ENCODE measurements at places on chromosomes 3 and 15.

DNA sequence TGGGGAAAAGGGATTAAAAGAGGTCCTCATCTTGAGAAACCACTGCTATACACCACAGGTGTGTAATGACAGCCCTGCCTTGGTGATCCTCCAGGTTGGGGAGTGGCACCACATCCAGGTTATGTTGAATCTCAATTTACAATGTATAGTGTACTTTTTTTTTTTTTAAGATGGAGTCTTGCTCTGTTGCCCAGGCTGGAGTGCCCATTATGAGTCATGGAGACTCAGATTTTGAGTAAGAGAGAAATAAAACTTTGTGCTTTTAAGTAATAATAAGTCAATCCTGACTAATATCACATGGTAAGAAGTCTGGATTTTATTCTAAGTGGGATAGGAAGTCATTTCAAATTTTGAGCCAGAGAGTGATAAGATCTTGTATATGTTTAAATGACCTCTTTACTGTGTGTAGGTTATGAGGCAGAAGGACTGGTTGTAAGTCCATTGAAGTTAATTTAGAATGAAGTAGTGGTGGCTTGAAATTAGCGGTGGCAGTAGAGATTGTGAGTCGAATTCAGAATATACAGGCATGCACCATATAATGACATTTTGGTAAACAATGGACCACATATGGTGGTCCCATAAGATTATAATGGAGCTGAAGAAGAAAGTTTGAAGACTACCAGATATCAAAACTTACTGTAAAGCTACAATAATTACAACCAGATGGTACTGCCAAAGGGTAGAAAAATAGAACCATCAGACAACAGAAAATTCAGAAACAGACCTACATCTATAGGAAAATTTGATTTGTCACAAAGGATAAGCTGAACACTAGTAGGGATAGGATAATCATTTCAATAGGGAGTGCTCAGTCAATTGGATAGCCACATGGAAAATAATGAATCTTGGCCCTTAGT lies 20.7 kb downstream of the POPDC2 start:
- no peak for DNase-seq

GRCh38 chr3:63462732-63463131 lies 184.6 kb downstream of the SYNPR start:
- DNase-seq: no peak

DNA sequence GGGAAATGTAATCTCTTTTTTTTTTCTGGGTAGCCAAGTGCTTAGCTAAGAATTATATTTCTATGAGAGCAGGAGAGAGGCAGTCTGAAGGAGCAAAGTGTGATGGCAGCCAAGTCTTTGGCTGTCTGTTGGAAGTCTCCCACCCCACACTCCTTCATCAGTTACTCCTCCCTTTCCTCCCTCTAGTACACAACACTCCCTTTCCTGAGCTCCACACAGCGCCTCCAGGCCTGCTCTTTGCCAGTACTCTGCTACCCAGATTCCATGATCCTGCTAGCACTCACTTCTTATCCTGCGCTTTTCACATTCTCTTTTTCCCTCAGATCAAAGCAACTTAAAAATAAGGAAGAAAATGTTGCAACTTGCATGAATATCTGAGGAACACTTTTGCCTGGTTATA lies 37.4 kb upstream of the SNRK start:
- no peak for DNase-seq

DNA sequence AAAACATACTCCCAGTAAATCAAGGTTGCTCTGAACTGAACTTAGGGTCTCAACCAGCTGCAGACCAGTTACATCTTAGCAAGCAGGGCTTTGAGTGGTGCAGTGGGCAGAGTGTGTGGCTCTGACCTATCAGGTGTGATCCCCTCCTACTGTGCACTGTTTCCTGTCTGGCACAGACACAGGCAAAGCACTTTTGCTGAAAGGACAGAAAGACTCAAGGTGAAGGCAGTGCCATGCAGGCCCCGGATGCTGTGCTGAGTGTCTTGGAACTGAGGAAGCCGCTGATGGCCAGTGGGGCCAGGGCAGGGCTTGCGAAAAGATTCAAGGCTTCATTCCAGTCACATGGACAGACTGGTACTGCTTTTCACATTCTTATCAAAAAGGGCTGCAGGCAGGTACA lies 85.2 kb downstream of the CACNA1D start:
- DNase-seq: no peak

- DNase-seq: peak; percentile 29
These were observed 130.3 kb downstream of the CHDH start for GRCh38 chr3:53715815-53716483.

GRCh38 chr3:130663092-130663491 lies 83.5 kb downstream of the PIK3R4 start:
- DNase-seq: no peak

- DNase-seq: no peak
These were observed 78.0 kb upstream of the SLC6A6 start for GRCh38 chr3:14324224-14324944.

GRCh38 chr15:68057034-68057433 lies 2.9 kb downstream of the PIAS1 start:
- no peak for DNase-seq

GRCh38 chr3:128674161-128674784 lies 23.7 kb upstream of the RPN1 start:
- DNase-seq: no peak

- DNase-seq: no peak
These were observed 159.0 kb upstream of the TSC22D2 start for GRCh38 chr3:150248888-150249681.

GRCh38 chr3:150038830-150039229 lies 68.1 kb upstream of the PFN2 start:
- no peak for DNase-seq

- no peak for DNase-seq
These were observed 148.9 kb upstream of the PEX5L start for GRCh38 chr3:180185650-180186049.

DNA sequence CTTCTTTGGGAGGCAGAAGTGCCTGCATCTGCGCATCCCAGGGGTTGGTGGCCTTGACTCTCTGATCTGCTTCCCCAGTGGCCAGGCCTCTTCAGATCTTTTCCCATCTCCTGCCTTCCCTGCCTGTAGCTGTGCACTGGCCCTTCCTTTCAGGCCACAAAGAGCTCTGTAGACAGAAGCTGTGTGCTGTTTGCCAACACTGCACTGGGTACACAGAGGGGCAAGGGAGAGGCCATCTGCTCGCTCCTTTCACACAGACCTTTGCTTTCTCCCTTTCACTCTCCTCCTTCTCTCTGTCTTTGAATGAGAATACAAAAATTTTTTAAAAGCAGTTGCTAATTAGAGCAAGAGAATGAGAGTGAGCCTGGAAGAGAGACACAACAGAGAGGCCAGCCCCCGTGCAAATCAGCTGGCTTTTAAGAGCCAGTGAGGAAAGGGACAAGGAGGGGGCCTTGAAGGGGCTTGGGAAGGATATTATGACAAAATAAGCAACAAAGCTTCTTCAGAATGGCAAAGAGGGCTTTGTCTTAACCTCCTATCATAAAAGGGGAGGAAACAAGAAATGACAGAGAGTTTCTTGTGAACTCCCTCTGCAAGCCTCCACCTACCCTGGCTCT lies 170.9 kb downstream of the EPHB1 start:
- peak; percentile 12 for DNase-seq

DNA sequence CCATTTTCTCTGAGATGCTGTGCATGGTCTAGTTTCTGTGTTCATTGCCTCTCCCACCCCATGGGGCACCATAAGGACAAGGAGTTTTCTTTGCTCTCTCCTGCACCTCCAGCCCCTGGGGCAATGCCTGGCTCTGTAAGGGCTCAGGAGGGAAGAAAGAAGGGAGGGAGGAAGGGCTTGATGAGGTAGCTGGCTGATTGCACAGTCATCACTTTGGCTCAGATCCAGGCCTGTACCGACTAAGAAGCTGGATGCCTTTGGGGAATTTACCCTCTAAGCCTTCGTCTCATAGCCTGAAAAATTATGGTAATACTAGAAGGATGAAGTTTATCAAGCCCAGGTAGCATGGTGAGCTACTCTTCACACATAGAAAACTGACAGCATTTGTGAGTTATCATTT lies 382.9 kb downstream of the GABRG3 start:
- DNase-seq: no peak

GRCh38 chr3:112682361-112682760 lies 41.4 kb upstream of the CCDC80 start:
- no peak for DNase-seq

- DNase-seq: no peak
These were observed 277.1 kb downstream of the SUCLG2 start for GRCh38 chr3:67377299-67377698.

DNA sequence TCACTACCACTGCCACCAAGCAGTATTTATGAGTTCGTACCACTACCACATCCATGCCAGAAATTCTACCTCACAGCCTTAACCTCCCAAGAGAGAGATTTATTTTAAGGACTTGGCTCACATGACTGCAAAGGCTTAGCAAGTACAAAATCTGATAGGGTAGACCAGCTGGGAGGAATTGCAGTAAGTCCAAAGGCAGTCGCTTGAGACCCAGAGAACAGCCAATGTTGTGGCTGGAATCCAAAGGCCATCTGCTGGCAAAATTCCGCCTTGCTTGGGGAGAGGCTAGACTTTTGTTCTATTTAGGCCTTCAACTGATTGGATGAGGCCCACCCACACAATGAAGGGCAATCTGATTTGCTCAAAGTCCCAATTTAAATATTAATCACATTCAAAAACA lies 101.4 kb upstream of the STT3B start:
- no peak for DNase-seq

- DNase-seq: no peak
These were observed 314.6 kb downstream of the GBE1 start for GRCh38 chr3:81446806-81447205.

DNA sequence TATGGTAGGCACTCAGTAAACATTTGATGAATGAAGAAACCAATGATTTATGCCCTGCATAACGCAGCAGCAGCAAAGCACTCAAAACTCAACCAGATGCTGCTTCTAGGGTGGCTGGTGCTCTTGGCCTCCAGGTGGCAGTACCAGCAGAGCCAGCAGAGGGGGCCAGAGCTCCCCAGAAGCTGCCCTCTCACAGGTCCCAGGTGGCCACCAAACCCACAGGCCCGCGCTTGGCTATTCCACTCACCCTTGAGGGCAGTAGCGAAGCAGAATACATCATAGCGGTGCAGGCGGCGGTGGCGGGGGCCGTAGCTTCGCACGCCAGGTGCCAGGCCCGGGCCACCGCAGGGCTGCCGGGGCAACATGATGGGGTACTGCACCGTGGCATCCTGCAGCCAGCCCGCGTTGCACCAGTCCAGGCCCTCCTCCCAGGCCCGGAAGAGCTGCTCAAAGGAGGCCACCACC lies 16.6 kb downstream of the HAPLN3 start:
- peak; percentile 10 for DNase-seq

DNA sequence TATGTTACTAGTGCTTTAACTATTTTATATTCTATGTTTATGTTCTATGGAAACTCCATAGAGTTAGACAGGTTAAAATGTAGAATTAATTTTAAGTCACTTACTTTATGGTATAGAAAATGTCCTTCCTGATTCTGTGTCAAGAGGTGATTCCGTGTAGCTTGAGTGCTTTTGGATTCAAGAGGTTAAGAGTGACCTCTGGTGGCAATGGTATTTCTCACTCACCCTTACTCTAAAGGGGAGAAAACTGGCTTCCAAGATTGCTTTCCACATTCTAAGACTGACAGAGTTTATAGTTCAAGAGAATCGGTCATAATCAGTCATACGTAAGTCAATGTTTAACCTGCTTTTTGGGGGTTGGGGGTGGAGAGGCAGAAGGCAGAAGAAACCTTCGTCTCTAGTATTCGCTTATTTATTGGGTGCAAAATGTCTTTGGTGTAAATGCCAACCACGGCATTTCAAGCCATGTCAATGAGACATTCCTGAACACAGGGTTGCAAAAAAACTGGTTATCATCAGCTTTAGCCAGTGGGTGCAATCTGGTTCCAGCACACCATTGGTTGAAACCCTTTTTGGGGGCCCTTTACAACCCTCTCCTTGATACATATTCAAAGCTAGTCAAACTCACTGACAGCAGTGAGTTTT lies 92.0 kb upstream of the VGLL3 start:
- DNase-seq: peak; percentile 8

DNA sequence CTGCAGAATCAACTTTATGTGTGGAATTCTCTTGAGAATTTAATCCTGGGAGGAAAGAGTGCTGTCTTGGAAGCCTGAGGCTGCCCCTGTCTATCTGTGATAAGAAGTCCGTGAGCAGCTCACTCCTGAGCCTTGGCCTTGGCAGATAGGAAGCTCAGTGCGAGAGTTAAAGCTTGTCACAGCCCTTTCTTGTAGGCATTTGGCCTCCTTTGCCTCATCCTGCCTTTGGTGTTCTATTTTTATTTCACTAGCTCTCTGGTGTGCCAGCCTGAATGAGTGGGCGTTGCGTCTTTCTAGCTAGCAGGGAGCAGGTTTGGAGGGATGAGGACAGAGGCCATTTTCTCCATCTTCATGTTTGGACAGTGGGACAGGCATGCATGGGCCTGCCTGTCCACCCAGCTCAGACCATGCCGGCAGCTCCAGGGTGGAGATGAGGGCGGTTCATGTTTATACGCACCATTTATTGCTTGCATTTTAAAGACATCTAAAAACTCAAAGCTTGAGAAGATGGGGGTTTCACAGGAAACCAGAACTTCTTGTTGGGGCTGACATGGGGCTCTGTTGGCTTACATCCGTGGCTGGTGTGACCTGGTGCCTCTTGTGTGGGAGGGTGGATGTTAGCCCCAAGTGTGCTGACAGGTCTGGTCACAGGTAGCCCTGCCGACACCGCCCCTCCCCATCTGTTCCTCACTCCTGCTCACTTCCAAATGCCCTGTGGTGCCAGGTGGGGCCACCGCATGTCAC lies 29.8 kb downstream of the IRAK2 start:
- DNase-seq: peak; percentile 80

DNA sequence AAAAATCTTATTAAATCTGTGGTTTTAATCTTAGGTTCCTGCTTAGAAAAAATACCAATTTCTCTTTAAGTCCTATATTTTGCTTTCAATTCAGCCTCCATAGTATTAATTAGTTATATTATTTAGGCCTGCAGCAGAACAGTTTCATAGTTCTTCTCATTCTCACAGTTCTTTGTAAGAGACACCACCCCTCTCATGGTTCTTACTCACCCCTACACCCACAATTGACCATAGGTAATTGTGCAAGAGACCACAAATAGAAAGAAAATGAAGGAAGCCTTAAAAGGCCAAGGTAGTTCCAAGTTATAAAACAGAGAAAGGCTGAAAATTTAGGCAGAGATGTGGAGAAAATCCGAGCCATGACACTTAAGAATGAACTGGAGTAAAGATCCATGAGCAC lies 415.3 kb downstream of the TIGIT start:
- DNase-seq: no peak

DNA sequence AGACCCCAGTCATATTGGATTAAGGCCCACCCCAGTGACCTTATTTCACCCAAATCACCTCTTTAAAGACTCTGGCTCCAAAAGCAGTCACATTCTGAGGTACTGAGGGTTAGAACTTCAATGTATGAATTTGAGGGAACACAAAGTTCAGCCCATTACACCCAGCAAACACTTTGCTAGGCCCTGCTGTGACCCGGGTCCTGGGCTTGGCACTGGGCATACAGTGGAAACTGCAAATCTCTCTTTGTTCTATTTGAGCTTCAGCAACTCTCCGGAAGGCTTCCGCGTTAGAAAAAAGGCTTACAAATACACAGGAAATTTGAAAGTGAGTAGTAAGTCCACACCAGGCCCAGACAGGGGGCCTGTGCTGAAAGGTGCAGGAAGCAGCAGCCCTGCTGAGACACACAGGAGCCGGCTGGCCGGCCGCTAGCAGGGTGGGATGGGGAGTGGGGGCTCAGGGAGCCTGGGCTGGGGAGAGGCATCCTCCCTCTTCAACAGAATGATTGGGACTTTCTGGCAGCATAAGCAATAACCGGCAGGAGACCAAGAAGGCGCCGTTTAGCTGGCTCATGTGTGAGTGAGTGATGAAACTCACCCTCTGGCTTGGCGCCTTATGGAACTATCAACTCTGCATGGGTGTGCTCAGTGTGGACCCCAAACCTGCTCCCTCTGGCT lies 13.0 kb downstream of the LIPC start:
- DNase-seq: no peak

Data from T-helper 2 cell (primary cell).